NCI-H187 (cell line): ENCODE measurements at places on chromosomes 11 and 22.

- no peak for DNase-seq
These were observed 24.8 kb downstream of the CNTF start for GRCh38 chr11:58647141-58647699.

DNA sequence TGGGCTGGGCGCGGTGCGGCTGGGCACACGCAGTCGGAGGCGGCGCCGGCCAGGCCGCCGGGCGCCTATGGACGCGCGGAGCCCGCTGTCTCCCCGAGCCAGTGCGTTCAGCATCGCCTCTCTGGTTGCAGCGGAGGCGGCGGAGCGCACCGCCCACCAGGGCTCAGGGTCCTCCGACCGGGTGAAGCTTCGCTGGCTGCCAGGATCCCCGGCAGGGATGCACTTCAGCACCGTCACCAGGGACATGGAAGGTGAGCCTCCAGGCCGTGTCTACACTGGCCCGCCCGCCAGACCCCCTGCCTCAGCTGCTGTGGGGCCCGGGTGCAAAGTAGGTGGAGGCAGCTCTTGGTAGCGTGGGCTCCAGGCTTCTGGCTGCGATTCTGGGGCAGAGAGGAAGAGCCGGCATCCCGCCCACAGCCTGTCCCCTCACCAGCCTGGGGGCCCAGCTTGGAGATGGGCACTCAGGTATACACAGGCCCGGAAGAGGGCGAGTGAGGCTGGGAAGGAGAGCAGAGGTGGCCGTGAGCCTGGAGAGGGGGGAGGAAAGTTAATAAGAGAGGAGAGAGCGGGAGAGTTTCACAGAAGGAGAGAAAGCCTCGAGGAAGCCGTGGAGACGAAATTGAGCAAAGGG is 1.0 kb upstream of the TBX1 start:
- no peak for DNase-seq

DNA sequence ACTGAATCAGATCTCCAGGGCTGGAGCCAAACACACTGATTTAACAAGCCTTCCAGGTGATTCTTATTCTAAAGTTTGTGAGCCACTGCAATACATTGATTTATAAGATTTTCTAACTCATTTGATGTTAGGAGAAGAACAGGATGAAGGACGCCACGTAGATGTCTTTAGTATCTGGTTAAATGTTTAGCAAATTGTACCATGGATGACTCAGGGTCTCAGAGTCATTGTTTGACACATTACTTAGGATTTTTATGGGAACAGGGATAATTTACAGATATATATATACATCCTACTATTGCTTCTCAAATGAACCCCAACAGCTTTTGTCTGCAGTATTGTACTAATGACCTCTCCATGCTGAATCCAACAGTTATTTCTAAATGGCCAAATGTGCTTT is 143.1 kb upstream of the DDI1 start:
- no peak for DNase-seq

- DNase-seq = no peak
These were observed 35.9 kb upstream of the ZBED5 start for GRCh38 chr11:10893714-10894151.

DNA sequence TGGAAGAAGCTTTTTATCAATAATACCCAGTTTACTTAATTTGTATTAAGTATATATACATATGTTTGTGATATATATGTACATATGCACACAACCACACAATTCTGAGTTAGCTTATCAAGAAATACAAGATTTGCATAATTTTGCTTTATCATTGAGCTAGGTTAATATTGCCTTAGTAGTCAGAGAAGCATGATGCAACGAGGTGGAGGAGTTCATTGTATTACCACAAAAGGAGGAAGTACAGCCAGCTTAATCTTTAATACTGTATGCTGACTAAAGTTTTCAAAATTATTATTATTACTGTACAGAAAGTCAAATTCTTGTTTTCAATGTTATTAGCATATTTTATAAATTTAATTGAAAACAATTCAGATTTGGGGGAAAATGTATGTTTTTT is 278.4 kb upstream of the PDGFD start:
- no peak for DNase-seq
